ENCODE measurements at places on chromosomes 4 and X.

- DNase-seq = no peak
Observed at GRCh38 chr4:8257854-8258253, 11.7 kb upstream of the HTRA3 start.

DNA sequence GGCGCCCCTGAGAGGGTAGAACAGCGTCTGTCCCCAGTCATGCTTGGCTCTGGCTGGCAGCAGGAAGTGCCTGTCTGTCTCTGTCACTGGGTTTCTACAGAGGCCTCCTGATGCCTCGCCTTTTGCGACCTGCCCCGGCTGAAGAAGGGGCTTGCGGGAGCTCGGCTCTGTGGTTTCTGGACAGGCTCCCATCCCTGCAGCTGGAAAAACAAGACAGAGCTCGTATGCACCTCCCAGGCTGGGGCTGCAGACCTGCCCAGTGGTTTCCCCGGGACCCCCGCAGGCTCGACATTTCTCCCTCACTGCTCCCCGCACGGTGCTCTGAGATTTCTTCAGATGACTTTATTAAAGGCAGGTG is 57.0 kb upstream of the SORCS2 start:
- DNase-seq = no peak

GRCh38 chr4:56475917-56476316 is 8.5 kb downstream of the SRP72 start:
- no peak for DNase-seq

DNA sequence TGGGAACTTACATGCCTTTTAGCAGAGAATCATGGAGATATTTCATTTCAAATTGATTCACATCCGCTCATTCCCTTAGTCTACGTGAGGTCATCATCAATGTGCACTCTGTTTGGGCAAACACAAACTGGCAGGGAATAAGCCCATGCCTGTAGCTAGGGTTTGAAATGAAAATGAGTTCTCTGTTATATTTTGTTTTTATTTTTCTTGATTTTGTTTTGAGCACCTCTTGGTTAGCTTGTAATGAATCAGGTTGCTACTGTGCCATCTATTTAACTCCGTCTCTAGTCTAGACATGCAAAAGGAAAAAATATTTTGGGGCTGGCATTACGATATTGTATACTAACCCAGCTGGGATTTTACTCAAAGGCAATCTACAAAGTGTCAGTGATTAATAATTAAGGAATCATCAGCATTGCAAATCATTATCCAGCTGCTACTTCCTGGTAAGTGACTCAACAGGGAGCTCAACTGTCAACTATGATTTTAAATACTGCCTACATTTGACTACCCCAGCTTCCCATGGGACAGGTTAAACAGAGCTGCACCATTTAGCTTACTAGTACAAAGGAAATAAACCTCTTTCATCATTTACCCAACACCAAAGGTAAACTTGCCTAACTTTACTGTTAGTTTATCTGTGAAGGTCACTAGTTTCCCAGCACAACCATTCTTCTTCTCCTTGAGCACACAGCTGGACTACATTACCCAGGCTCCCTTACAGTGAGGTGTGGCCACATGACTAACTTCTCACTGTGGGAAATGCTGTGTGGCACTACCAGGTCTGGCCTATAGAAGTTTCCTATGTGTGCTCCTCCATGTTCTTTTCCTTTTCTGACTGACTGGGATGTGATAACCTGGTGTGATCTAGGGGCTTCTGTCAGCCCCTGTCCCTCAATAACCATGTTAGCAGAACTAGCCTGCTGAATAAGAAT is 21.2 kb upstream of the TRPC5OS start:
- no peak for DNase-seq

DNA sequence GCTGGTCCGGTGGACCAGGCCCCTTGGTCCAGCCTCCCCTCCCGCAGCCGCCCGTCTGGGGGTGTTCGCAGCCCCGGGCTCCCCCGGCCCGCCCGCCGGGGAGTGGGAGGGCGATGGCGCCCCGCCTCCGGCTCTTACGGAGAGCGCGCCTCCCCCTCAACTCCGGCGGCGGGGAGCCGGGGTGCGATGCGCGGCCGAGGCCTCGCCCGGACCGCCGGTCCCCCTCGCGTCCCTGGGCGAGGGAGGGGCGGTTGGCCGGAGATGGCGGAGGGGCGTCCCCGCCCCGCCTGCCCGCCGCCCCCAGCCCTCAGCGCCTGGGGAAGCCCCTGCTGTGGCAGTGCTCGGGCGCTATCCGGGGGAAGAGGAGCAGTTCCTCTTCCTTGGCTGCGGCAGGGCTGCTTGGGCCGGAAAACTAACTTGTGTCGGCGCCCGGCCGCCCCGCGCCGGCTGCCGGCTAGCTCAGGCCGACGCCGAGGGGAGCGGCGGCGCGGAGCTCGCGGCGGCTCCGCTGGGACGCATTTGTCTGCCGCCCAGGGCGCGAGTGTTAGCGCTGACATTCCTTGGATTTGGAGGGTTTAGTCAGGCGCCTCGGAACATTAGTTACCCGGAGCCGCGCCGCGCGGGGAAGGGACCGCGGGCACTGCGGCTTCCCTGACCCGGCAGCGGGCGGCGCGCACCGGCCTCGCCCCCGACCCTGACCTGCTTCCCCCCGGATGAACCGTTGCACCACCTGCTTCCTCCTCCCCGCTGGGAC is 994 bp downstream of the GALNT7 start:
- peak; percentile 47 for DNase-seq

DNA sequence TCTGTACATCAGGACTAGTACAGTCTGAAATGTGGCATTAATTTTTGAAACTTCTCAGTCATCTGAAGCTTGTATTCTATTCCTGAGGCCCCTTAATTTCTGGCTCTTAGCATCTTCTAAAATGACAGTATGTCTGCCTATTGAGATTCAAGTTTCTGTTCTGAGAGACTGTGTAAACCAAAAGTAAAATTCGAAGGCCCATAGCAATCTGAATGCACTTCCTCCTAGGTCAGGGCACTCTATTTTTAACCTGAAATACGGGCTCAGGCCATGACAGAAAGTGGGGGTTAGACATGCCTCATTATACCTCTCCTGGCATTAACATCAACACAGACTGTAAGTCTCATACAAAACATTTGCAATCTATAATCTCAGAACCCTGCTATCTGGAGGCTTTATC is 584.4 kb downstream of the KLHL4 start:
- no peak for DNase-seq

- no peak for DNase-seq
Observed at GRCh38 chrX:149799938-149800337, 18.2 kb downstream of the MAGEA9 start.
